Pulmonary artery endothelial cell (primary cell): ENCODE measurements at places on chromosomes 11 and 22. TPM values are rescaled to one million over a fixed set of nuclear protein-coding genes. Genes with fewer than 3 reads are reported as not detected.

DNA sequence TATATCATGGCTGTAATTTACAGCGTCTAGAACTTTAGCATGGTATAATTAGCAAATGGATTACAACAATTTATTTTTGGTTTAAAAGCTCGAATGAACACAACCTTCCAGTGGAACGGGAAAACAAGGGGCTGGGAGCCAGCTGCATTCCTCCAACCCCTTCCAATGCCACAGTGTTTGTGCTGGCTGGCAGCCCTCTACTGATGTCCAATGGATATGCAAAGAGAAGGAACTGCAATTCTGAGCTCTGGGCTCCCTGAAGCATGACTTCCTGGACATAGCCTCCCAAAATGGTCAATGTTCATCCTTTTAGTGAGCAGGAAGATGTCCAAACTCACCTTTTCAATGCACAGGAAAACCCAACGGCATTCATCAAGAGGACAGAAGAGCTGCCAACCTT, 288.3 kb downstream of the TENM4 start:
- no peak for DNase-seq

The ZNF214 gene
- 2.0 and 4.1 TPM in 2 replicates for total RNA-seq

The P2RY2 gene
- 2.3 and 6.3 TPM in 2 replicates for total RNA-seq

DNA sequence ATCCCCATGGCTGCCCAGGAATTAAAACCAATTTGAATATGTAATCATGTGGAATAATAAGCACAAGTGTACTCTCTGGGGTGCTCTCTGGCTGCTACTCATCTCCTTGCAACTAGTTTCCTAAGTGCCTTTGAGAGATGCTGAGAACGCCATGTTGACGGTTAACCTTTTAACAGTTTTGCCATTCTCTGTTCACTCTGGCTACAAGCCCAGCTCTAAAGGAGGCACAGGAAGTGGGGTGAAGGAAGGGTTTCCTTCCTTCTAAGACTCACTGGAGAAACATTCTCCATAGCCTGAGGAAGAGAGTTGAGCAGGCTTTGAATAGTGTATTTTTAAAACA, 122.0 kb upstream of the ZC3H12C start:
- DNase-seq, result peak; percentile 78

- DNase-seq, result no peak
These were observed 103.6 kb downstream of the MPPED1 start for GRCh38 chr22:43515411-43515810.

DNA sequence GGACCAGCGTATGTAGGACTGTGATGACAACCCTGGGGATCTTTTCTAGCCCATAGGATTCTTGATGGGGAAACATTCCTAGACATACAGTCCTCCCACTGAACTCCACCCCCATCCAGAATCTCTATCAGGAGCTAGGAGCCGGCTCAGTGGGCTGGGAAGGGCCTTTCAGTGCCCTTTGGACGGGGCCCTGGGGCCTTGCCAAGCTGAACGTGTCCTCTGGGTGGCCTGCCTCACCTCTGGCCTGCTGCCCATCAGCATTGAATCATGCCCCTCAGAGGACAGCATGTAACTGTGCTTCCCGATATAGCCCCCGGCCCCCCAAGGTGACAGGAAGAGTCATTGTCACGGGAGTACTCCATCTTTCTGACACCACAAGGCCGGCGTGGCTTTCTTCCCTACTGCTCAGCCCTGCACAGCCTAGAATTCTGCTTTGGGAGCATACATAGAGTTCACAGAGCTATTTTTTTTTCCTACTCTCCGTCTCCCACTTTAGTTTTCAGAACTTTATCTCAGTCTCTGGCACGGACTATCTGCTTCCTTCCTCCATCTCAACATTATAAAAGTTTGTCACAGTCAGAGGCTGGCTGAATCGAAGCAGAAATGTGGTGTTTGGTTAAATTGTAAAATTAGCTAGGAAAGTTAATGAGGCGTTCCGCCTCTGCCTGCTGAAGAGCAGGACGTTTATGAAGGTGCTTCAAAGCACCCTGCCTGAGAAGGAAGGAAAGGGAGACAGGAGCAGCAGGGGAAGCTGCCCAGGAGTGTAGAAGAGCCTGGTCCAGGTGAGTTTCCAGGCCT, 111.9 kb downstream of the ZBTB16 start:
- DNase-seq, result no peak

DNA sequence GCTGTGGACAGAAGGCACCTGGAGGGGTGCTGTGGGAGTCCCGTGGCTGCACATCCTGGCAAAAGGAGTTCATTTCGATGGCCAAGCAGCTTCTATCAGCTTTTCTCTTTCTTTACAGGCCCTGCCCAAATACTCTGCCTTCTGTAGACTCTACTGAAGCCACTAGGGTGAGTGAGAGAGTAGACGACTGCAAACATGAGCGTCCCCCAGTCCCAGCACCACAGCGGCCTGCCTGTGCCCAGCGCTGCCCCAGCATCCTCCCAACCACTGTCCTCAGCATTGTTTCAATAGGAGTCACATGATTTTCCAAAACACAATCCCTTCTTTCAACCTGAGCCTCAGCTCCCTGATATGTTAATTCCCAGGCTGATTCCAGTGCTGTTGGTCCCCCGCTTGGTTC, 110.0 kb downstream of the KIRREL3 start:
- DNase-seq, result no peak

- no peak for DNase-seq
These were observed 842 bp downstream of the HEPACAM start for GRCh38 chr11:124934862-124935547.

The TTC36 gene
- total RNA-seq, result 0.40 and 1.3 TPM in 2 replicates

DNA sequence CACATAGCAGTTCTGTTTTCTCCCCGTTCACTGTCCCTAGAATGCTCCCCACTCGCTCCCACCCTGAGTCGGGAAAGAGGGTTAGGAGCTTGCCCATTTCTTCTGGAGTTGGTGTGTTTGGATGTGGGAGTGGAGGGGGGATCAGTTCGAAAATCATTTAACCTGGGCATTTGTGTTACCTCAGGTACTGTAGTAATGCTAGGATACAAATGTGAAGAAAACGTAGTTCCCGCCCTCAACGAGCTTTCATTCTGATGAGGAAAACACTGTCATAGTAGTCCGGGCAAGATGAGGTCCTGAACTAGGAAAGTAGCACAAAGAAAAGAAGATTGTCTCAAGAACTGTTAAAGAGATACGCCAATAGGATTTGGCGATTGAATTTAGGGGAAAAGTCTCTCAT, 539 bp downstream of the SDHD start:
- no peak for DNase-seq

GRCh38 chr22:48268771-48269552, 1506.5 kb downstream of the TBC1D22A start:
- no peak for DNase-seq
